Ammon's horn (tissue), 1 donor: ENCODE measurements at places on chromosomes 11 and 22.

DNA sequence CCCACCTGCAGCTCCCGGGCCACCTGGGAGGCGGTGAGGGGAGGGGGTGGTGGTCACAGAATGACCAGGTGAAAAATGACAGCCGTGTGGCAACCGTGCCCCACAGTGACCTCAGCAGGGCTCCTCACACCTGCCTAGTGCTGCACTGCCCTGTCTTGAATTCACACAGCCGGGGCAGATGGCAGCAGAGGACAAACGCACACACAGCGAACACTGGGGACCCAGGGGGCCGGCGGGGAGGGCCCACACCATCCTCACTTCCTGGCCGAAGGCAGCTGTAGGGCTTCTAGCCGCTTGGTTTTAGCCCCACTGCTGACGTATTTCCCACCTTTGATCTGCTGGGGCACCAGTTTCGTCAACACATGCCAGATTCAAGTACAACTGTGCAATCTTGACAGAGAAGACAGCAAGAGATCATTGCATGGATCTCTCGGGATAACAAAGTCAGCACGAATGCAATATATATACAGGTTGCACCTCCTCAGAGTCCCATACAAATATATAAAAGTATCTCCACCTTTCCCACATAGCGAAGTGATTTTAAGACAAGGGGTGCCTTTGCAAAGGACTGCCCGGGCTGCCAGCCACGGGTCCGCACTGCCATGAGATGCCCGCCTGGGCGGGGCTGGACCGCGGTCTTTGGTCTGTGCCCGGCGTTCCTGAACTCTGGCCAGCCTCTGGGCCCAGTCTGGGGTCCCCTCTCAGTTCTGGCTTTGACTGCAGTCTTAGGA is 26.9 kb downstream of the TRMU start:
- DNase-seq, result no peak

GRCh38 chr11:12089473-12089872 is 20.9 kb upstream of the MICAL2 start:
- DNase-seq, result no peak

- DNase-seq, result no peak
Measured at GRCh38 chr11:34292111-34292510, 65.7 kb downstream of the ABTB2 start.

- DNase-seq, result no peak
Measured at GRCh38 chr11:24413391-24413790, 83.5 kb upstream of the LUZP2 start.

GRCh38 chr11:548700-549603 is 11.6 kb downstream of the LMNTD2 start:
- DNase-seq, result no peak

- DNase-seq, result peak; percentile 88
Measured at GRCh38 chr11:117096201-117096991, 1.8 kb downstream of the SIK3 start.

GRCh38 chr22:23888615-23889401 is 5.4 kb upstream of the MIF start:
- peak; percentile 53 for DNase-seq

DNA sequence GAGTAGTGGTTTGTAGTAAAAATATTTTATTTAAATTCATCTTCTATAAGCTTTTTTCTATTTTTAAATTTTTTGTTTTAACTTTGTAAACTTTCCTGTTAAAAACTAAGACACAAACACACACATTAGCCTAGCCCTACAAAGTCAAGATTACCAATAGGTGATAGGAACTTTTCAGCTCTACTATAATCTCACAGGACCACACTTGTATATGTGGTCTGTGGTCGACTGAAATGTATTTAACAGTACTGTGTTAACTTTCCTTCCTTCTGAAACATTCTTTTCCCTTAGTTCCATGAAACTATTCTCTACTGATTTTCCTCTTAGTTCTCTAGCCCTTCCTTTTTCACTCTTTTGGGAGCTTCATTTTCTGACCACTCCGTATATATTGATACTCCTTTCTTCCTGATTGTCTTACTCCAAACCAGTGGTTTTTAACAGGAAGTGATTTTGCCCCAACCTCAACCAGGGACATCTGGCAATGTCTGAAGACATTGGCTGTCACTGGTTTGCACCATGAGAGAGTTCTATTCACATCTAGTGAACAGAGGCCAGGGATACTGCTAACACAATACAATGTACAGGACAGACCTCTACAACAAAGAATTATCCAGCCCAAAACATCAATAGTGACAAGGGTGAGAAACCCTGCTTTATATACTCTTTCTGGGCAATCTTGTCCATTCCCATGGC is 8.8 kb downstream of the ZW10 start:
- DNase-seq, result no peak

GRCh38 chr11:76380159-76380976 is 564 bp downstream of the THAP12 start:
- DNase-seq, result peak; percentile 13
